Cardiac muscle cell (in vitro differentiated cells and primary cell): ENCODE measurements at places on chromosomes 4 and X.

GRCh38 chr4:15586066-15586465 lies 69.1 kb downstream of the FBXL5 start:
- H3K27ac ChIP-seq, result no peak overlapping the region
- H3K4me3 ChIP-seq, result no peak overlapping the region
- DNase-seq, result no peak

- DNase-seq, result no peak
- H3K4me1 ChIP-seq, result no peaks in the 10 kb centered on the region
- H3K36me3 ChIP-seq, result no peaks in the 10 kb centered on the region
- no peak overlapping the region for H3K27ac ChIP-seq
- H3K27me3 ChIP-seq, result no peaks in the 10 kb centered on the region
These were observed 107.4 kb downstream of the HMX1 start for GRCh38 chr4:8763966-8764901.

DNA sequence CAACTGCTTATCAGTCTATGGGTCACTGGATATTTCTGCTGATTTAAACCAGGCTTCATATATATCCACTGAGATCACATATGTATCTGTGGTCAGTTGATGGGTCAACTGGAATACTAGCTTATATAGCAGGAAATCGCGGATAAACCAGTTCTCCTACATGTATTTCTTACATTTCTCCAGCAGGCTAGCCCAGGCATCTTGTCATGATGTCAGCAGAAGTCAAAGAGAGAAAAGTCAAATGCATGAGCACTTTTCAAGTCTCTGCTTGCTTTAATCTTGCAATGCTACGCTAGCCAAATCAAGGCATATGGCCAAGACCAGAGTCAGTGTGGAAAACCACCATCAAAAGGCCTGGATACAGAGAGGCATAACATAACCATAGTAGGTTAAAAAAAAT lies 1008.8 kb upstream of the DIAPH2 start:
- no peak overlapping the region for H3K27ac ChIP-seq
- H3K36me3 ChIP-seq, result no peaks in the 10 kb centered on the region
- no peak overlapping the region for H3K4me3 ChIP-seq
- no peak for DNase-seq

DNA sequence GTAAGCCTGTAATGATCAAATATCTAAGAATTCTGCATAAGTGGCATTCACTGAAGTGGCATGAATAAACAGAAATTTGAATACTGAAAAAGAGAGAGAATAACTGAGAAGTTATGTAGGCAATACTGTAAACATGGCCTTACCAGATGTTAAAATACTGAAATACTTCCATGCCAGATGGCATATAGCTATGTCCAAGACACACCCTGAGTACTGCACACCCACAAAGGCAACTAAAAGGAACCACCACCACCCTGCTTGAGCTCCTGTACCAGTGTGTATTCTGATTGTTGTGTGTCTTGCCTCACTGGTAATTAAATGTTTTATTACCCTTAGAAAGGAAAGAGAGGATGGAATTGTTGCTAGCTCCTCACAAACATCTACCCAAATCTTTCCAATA lies 192.1 kb downstream of the ADAMTS3 start:
- no peak for DNase-seq
- H3K36me3 ChIP-seq, result no peaks in the 10 kb centered on the region
- H3K4me3 ChIP-seq, result no peak overlapping the region
- H3K27me3 ChIP-seq, result no peaks in the 10 kb centered on the region
- no peak overlapping the region for H3K27ac ChIP-seq

DNA sequence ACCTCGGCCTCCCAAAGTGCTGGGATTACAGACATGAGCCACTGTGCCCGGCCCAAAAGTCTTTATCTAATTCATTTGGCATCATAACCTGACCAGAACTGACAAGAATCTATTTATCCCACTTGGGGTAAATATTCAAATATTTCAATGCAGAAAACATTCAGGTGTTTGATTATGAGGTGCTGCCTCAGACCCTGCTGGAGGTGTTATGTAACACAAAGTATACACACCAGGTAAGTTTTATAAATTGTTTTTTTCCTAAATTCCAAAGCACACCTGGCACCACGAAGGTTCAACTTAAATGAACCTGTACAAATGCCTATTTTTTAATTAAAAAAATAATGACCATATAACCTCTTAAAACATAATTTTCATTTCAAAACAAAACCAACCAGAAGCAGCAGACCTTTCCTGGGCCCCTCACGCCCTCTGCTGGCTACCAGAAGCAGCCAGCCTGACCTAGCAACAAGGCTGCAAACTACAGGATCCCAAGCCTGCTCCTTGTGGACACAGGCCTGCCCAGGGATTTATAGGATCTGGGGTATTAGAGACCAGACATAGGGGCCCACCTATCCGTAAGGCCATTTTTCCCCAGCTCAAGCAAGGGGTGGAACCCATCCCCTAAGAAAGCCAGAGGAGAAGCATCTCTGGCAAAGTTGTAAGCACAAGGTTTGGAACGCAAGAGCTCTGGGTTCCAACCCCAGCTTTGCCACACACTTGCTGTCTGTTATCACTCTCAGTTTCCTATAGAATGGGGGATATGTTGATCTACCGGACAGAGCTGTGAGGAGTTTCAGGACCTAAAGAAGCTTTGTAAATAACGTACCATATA lies 11.7 kb downstream of the OTUD5 start:
- H3K27me3 ChIP-seq, result no peaks in the 10 kb centered on the region
- H3K4me1 ChIP-seq, result no peaks in the 10 kb centered on the region
- no peak overlapping the region for H3K4me3 ChIP-seq
- DNase-seq, result peak; percentile 67
- peak overlapping the region; percentile 10 for H3K27ac ChIP-seq

GRCh38 chr4:182923366-182923765 lies 6.2 kb upstream of the DCTD start:
- no peaks in the 10 kb centered on the region for H3K36me3 ChIP-seq
- H3K4me3 ChIP-seq, result no peak overlapping the region
- H3K27me3 ChIP-seq, result no peaks in the 10 kb centered on the region
